ENCODE measurements at places on chromosomes 6 and 20.

- no peak for DNase-seq
Observed at GRCh38 chr20:38126146-38126921, 38.7 kb downstream of the TGM2 start.

DNA sequence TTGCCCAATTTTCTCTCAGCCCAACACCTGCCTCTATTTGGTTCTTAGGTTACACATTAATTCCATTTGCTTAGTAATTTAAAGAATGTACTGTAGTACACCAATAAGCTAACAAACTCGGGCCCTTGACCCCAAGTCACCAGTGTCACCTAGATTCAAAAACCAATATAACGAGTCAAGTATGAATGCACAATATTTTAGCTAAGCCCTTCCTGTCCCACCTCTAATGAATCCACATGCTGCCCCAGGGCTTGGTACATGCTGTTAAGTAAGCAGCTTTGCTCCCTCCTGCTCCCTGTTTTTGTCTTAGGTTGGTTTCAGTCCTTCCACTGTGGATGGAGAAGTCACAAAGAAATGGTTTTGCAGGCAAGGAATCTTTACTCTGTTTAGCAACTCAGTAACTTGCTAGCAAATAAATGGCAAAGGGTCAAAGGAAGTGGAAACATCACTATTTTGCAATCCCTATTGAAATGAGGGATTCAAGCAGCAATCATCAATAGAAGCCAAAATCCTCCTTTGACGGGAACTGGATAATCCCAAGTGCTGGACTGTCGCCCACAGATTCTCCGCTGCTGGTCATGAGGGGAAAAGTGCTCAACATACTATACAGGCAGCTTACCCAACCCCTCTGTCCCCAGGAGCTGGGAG lies 5.0 kb upstream of the MPC1 start:
- no peak for DNase-seq

GRCh38 chr6:128164254-128164653 lies 263.4 kb upstream of the THEMIS start:
- no peak for DNase-seq

DNA sequence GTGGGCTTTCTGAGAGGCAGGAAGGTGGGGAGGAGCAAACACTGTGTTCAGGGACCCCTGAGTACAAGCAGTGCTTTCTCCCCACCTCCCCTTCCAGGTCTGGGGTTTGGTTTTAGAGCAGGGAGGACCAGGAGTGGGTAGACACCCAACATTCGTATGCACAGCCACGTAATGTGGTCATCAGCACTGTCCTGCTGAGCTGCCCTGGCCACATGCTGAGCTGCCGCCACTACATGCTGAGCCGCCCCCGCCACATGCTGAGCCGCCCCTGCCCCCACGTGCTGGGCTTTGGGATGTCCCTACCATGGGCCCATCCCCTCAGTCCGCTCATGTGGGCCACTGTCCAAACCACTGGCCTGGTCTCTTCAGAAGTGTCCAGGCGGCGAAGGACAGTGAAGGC lies 214.9 kb upstream of the CST7 start:
- no peak for DNase-seq

DNA sequence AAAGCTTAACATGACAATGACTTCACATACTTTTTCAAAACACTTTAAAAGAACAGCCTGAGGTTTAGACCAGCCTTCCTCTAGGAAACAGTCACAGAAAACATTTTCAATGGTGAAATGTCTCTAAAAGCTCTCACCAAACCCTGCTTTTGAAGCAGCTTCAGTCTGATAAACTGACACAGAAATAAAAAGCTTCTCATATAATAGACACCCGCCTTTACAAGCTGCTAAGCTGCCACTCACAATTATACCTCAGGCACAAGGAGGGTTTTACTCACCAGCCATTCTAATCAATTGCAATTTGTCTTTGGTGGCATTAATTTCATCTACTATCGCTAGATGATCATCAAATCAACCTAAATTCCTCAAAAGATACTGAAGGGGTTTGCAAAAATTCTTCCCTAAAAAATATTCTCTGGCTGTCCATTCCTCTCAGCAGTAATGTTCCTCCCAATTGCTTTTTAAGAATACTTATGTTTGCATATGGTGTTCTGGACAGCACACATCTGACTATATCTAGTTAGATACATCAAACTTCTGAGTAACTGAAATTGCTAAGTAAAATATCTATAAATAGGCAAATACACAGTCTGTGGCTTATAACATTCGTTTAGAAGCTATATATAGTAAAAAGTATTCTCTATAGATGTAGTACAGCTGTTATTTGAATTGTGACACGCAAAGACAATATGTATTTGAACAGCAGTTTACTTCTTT lies 29.4 kb downstream of the KIF13A start:
- no peak for DNase-seq

- no peak for DNase-seq
Observed at GRCh38 chr6:98644063-98644462, 190.3 kb upstream of the POU3F2 start.

DNA sequence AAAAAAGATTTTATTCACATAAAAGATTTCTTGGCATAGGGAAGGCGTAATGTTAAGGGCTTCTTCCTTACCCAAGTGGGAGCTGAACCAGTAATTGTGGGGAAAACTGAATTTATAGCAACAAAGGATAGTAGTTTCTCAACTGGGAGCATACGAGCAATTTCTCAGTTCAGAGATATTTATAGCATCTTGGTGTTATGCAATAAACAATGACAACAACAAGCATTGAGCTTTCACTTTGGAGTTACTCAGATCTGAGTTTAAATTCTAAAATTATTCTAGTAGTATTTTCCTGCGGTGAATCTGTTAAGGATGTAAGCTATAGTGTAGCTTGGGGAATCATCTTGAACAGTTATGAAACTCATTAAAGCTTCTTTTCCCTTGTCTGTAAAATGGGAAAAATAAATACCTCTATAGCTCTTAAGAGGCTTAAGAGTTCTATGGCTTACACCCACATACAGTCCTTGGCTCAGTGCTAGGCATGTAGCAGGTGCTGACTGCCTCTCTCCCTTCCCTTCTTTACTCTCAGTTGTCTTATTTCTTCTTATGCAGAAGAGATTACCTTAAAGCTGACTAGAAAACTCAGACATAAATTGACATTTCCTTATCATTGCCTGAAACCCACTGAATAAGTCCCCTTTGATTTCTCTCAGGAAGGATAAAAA lies 58.8 kb downstream of the SAMD5 start:
- no peak for DNase-seq

DNA sequence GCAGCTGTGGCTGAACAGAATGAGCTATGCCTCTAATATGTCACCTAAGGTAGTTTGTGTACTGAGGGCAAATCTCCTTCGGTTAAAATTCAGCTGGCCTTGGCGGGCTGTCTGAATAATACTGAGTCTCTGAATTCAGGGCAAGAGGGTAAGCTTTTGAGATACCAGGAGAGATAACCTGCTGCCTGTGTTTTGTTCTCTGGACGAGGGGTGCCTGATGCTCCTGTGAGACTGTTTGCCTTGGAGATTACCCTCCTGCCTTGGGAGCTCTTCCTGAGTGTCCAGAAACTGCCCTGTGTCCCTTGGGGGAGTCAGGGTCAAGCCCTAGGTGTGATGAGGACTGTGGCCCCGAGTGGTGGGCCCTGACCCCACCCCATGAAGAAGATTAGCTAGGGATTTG lies 282.9 kb downstream of the KIF16B start:
- DNase-seq, result no peak

- no peak for DNase-seq
Observed at GRCh38 chr6:75624988-75625387, 23.3 kb downstream of the SENP6 start.
